Cerebellar nuclear complex (tissue), 1 donor: ENCODE measurements at places on chromosomes 13 and 19.

DNA sequence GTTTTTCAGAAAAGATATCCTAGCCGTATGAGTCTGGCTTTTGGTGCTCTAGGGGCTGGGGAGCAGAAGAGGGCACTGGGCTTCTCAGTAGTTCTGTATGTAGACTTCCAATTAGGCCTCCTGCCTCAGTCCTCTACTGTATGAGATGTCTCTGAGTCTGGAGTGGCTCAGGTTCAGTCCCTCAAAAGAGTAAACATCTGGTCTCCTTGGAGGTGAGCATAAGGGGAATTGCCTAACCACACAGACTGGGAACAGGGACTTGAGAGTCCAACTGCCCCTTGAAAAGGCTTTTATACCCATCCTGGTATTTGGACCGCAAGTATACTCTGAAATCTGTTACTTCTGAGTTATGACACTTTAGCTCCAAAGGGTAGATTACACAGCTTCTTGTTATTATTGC, 214.5 kb downstream of the TDRD3 start:
- no peak for DNase-seq

- no peak for DNase-seq
Observed at GRCh38 chr19:58572026-58572817, 913 bp downstream of the MZF1 start.

DNA sequence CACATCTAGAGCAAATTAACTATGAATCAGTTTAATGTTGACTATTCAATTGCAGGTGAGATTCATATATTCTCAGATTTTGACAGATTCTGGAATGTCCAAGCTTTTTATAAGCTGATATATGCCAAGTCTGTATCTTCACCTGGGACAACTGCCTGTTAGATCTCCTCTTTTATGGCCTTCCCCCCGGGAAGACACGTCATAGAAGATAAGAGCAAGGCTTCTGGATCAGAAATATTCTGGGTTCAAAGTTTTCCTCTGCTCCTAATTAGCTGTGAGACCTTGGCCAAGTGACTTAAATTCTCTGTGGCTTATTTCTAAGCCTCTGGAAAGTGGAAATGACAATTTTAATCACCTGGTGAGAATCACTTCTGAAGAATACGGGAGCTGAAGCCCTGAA, 187.5 kb downstream of the OXGR1 start:
- DNase-seq = no peak

- no peak for DNase-seq
Observed at GRCh38 chr13:21534760-21535159, 69.2 kb downstream of the MICU2 start.

GRCh38 chr19:19059837-19060611, 3.8 kb upstream of the SLC25A42 start:
- no peak for DNase-seq

DNA sequence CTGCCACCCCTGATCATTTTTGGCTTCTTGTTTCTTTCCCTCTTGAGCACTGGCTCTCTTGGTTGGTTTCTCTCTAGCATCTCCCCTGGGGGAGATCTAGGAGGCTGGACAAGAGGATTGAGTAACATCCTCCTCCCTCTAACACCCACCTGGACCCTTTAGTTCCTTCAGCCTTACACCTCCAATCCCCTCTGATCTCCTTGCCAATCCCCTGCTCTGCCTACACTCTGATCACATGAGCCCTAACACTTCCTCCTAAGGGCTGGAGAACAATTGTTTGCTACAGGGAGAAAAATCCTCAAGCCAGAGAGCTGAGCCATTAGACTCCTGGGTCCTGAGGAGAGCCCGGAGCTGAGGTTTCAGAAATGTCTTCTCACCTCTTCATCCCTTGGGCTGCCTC, 65.9 kb upstream of the ADGRL1 start:
- DNase-seq = no peak

DNA sequence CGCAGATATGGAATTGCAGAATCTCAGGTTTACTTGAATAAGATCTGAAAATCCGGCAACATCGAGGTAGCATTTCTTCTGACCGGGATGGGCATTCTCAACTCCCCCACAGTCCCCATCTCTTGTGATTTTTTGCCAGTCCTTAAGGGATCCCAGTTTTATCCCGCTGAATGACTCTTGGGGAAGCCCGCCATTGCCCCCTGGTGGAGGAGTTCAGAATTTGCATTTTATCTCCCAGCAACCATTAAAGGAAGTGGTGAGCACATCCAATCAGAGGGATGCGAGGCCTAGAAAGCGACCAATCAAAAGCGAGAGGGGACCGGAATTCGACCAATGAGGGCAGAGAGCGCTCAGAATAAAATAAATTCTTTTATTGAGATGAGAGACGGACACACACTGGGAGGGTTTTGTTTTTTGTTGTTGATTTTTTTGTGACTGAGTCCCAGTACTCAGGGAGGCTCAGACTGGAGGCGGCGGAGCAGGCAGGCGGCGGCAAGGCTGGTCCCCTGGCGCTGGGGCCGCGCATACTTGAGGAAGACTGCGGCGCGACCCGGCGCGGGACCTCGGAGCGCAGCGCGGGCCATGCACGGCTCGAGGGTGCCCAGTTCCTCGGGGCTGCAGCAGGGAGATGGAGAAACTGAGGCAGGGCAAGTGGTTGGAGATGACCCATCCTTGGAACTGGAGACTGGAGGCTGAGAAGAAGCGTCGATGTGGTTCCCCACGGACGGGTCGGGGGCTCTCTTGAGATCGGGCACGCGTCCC, 3.9 kb upstream of the TTC9B start:
- DNase-seq = peak; percentile 80
